Naive B cell (primary cell): ENCODE measurements at places on chromosomes 13 and 19. TPM values are rescaled to one million over a fixed set of nuclear protein-coding genes. Genes with fewer than 3 reads are reported as not detected.
A peak's percentile ranks its signal among the peaks of the same experiment; 100 is the strongest.

DNA sequence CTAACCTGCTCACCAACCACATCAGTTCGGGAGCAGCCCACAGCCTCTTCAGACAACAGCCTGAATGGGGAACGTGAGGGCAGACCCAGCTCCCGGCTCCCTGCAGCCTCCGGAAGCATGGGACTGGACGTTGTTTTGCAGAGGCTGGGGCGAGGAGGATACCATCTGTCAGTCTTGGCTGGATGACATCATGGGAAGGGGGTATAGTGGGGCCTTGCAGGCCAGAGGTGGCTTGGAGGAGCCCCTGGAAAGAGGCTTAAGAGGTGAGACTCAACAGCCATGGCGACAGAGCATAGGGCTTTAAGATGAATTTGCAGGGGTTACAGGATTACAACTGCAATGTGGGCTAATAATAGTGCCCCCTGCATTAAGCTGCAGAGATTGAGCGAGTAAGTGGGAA is 1.5 kb downstream of the FXYD3 start:
- no peak overlapping the region for H3K4me3 ChIP-seq
- no peak for DNase-seq
- peaks cover 5% of the 10 kb centered on the region for H3K27me3 ChIP-seq
- H3K4me1 ChIP-seq, result peaks cover 8% of the 10 kb centered on the region
- H3K27ac ChIP-seq, result no peak overlapping the region

DNA sequence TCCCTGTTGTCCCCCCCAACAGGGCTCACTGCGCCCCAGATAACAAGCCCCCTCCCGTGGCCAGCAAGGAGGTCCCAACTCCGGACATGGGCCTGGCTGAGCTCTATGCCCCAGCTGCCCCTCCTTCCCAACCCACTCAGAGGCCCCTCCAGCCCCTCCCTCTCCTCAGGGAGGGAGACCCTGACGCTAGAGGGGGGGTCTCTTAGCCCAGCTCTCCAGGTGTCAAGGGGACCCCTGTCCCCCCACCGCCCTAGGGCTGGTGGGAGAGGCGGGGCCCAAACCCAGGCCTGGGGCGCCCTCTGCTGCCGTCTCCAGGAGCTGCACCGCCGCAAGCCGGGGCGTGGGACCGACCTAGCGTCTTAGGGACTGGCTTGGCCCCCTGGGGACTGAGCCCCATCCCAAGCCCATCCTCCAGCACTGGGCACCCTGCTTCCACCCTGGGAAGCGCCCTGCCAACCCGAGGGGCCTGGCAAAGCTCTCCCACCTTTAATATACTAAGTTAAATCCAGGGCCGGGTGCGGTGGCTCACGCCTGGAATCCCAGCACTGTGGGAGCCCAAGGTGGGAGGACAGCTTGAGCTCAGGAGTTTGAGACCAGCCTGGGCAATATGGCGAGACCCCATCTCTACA is 1.4 kb downstream of the GRIN3B start:
- peaks cover 22% of the 10 kb centered on the region for H3K4me1 ChIP-seq
- DNase-seq, result peak; percentile 62
- peak overlapping the region; percentile 24 for H3K4me3 ChIP-seq

DNA sequence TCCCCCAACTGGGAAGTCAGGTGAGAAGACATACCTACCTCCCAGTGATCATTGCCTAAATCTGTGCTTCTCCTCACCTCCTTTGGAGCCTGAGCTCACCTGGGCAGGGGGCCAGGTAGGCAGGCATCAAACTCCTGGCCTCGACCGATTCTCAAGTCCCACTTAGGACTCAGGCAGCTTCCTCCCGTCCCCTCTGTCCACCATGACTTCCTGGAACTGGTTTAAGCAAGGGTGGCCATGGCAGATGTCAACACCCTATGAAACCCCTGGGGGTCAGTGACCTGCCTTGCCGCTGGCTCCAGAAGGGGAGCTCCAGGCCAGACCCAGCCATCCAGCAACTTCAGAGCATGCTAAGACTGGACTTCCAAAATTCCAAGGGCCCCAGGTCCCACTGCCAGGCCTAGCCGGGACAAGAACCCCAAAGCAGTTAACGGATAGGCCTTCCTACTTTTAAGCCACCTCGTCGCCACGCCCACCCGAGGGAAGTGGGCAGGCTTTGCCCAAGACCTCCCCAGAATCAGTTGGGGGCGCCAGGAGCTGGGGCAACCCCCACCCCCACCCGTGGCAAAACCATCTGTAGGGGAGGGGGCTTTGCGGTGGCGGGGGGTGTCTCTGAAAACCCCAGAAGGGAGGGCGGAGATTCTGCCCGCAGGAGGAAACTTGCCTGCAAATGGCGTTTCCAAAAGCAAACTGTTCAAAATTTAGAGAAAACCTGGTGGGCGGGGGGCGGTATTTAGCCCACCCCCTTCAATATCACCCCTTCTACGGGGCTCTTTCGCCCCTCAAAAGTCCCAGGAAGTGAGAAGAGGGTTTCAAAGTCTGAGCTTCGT is 657 bp downstream of the PLIN3 start:
- no peaks in the 10 kb centered on the region for H3K27me3 ChIP-seq
- no peaks in the 10 kb centered on the region for H3K36me3 ChIP-seq
- H3K27ac ChIP-seq, result peak overlapping the region; percentile 51
- DNase-seq, result peak; percentile 39

- H3K27ac ChIP-seq, result no peak overlapping the region
- H3K4me1 ChIP-seq, result peaks cover 7% of the 10 kb centered on the region
- H3K27me3 ChIP-seq, result no peaks in the 10 kb centered on the region
These were observed 27.7 kb upstream of the NFIC start for GRCh38 chr19:3338541-3339181.

DNA sequence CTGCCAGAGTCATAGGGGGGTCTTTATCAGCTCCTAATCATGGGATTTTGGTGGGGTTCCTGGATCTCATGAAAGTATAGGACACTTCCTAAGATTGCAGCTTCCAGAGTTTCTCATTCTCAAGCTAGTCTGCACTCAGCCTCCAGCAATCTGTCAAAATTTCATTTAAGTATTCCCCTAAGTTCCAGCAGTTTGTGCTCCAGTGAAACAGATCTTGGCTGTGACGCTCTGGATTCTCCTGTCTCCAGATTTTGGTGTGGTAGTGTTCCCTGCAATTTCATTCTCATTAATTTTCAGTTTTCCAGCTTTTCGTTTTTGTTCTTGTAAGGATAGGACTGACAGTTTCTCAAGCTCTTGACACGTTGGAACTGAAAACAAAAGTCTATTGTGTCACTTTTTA is 908.9 kb upstream of the MIR17HG start:
- DNase-seq, result no peak
- no peaks in the 10 kb centered on the region for H3K4me1 ChIP-seq
- H3K27ac ChIP-seq, result no peak overlapping the region
- H3K36me3 ChIP-seq, result no peaks in the 10 kb centered on the region
- H3K4me3 ChIP-seq, result no peak overlapping the region
- H3K27me3 ChIP-seq, result no peaks in the 10 kb centered on the region

DNA sequence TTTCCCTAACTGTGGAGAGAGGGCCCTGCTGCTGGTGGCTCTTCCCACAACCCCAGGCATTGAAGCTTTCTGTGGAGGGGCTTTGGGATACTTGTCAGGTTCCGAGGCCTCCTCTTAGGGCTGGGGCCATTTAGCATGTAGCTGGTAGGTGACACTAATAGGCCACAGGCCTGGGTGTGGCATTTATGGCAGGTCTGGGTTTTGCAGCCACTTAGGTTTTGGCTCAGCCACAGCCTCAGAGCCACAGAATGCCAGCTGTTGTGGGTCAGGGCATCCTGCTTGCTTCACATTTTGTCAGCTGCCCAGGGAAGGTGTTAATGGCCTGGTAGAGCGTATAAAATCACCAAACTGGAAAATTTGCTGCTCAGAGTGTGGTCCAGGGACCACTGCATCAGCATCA is 15.7 kb downstream of the FAM124A start:
- peaks cover 11% of the 10 kb centered on the region for H3K27me3 ChIP-seq
- H3K4me1 ChIP-seq, result peaks cover 6% of the 10 kb centered on the region
- H3K4me3 ChIP-seq, result no peak overlapping the region
- H3K36me3 ChIP-seq, result no peaks in the 10 kb centered on the region
- DNase-seq, result no peak

DNA sequence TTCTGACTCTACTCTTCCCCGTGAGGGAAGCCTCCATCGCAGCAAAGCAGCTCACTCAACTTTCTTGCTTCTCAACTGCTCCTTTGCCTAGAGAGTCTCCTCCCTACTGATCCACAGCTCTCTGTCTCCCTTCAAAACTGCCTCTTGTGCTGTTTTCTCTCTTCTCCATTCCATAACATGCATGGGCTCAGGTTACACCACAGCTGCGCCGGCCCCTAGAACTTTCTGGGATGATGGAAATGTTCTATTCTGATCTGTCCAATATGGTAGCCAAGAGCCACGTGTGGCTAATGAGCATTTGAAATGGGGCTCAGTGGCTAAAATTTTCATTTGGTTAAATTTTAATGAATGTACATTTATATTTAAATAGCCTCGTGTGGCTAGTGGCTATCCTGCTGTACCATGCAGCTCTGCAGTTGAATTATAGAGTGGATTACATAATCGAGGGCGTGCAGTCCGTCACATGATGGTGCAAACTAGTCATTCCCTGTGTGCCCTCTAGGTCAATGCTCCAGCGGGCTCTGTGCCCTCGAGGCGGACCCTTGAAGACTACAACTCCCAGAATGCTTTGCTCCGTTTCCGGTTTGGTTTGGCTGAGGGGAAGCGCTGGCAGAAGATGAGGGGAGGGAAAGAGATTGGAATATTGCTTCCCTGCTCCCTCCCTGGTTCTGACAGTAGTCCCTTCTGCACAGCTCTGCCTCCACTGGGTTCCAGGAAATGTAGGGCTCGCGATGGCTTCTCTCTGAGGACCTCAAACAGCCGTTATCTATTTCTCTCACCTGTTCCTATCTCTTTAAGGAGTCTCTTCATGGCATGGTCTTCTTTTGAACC is 109.8 kb downstream of the CACNA1A start:
- H3K27me3 ChIP-seq, result peaks cover 30% of the 10 kb centered on the region
- DNase-seq, result no peak

DNA sequence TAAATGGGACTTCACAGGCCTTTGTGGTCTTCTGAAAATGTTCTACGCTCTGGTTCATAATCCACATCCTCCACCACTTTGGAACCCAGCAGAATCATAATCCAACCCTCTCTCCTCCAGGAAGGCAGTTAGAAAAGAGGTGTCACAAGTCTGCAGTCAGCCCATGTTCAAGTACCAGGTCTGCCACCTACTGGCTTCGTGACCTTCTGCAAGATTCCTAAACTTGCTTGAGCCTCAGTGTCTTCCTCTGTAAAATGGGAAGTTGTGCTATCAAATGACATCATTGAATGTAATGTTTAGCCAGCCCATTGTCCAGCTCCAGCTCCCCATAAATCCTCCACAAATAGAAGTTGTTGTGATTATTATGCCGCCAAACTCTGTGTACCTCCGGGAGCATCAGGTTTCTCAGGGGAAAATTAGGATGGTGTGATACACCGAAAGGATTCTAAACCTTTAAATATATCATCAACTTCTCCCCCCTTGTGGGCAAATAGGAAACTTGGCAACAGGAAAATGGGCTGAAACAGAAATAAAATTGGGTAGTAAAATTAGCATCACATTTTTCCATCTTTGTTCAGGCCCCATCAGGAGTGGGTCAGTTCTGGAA is 109.7 kb downstream of the NUFIP1 start:
- no peak for DNase-seq
- H3K27me3 ChIP-seq, result peaks cover 16% of the 10 kb centered on the region
- no peak overlapping the region for H3K27ac ChIP-seq
- peaks cover 8% of the 10 kb centered on the region for H3K36me3 ChIP-seq

- no peaks in the 10 kb centered on the region for H3K4me1 ChIP-seq
- DNase-seq, result no peak
- H3K36me3 ChIP-seq, result no peaks in the 10 kb centered on the region
- peak overlapping the region; percentile 70 for H3K27ac ChIP-seq
- no peaks in the 10 kb centered on the region for H3K27me3 ChIP-seq
- H3K4me3 ChIP-seq, result no peak overlapping the region
These were observed 8.8 kb upstream of the SPART start for GRCh38 chr13:36354842-36355623.

- no peak overlapping the region for H3K27ac ChIP-seq
- peaks cover 18% of the 10 kb centered on the region for H3K4me1 ChIP-seq
- H3K27me3 ChIP-seq, result no peaks in the 10 kb centered on the region
- H3K36me3 ChIP-seq, result no peaks in the 10 kb centered on the region
These were observed 46.4 kb downstream of the ZNF85 start for GRCh38 chr19:20969498-20969897.

DNA sequence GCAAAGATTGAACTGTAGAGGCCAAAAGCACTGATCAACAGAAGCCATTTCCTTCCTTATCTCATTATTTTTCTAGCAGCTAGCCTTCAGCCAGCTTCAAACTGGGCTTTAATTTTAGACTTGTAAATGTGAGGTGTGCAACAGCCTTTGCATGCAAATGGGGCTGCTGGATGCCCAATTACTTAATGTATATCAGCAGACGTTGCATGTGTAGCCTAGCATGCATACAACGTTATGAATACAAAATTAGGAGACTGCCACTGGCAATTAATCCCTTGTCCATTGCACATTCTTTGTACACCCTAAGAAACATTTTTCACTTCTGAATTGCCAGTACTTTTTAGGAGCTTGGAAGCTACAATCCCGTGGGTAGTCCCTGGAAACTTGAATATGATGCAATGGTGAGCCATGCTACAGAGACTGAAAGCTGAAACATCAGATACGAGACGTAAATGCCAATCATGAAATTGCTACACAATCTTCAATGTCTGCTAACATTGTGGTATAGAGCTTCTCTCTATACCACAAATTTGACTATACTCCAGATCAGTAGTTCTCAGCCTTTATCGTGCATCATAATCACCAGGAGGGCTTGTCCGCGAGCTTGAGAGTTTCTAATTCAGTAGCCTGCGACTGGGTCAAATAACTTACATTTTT is 20.2 kb downstream of the EPSTI1 start:
- peaks cover 14% of the 10 kb centered on the region for H3K36me3 ChIP-seq
- DNase-seq, result no peak
- H3K4me1 ChIP-seq, result peaks cover 22% of the 10 kb centered on the region
- peak overlapping the region; percentile 11 for H3K4me3 ChIP-seq

- H3K4me3 ChIP-seq, result no peak overlapping the region
- H3K27ac ChIP-seq, result no peak overlapping the region
- no peak for DNase-seq
- no peaks in the 10 kb centered on the region for H3K4me1 ChIP-seq
- H3K36me3 ChIP-seq, result peaks cover 7% of the 10 kb centered on the region
These were observed 17.7 kb downstream of the PNMA8A start for GRCh38 chr19:46453661-46454060.

DNA sequence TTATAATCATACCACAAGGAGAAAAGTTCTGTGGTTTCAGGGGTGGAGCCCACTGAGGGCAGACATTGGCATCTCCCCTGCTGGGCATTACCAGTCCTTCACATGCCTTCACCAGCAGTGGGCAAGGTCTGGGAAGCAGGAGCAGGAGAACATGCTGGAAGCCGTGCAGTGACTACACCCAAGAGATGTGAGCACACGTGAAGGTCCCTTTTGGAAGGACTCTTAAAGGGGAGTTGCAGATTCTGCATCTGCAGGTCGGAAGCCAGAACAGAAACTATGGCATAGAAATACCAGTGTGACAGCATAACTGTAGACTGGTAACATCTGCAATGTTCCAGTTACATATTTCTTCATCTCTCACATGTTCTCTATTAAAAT is 26.9 kb upstream of the KL start:
- peaks cover 10% of the 10 kb centered on the region for H3K4me1 ChIP-seq
- no peak overlapping the region for H3K4me3 ChIP-seq
- H3K27me3 ChIP-seq, result peaks cover 23% of the 10 kb centered on the region
- H3K27ac ChIP-seq, result no peak overlapping the region
- H3K36me3 ChIP-seq, result no peaks in the 10 kb centered on the region

Gene CYP4F22
- not detected for polyA plus RNA-seq

Gene HSD17B14
- polyA plus RNA-seq, result not detected

Gene PSG6
- polyA plus RNA-seq, result not detected

Gene LILRA6
- 0.18 TPM for polyA plus RNA-seq

Gene ALDH16A1
- polyA plus RNA-seq, result 79.2 TPM

Gene A1BG
- polyA plus RNA-seq, result 30.6 TPM
